ENCODE measurements at places on chromosomes 5 and 9.

DNA sequence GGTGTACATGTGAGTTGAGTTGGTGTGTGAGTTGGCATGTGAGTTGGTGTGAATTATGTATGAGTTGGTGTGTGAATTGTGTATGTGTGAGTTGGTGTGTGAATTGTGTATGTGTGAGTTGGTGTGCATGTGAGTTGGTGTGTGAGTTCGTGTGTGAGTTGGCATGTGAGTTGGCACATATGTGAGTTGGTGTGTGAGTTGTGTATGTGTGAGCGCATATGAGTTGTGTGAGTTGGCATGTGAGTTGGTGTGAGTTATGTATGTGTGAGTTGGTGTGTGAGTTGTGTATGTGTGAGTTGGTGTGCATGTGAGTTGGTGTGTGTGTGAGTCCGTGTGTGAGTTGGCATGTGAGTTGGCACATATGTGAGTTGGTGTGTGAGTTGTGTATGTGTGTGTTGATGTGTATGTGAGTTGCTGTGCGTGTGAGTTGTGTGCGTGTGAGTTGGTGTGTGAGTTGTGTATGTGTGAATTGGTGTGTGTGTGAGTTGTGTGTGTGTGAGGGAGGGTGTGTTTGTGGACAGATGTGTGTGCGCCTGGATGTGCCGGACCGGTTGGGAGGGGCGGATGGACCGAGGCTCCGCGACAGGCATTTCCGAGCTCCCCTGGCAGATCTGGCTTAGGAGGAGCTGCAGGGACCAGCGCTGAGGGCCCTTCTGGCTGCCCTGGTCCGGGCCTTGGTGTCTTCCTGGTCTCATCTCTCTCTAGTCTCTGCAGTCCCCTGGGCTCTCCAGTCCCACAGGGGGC, 162.5 kb upstream of the IER5L start:
- no peak for DNase-seq

DNA sequence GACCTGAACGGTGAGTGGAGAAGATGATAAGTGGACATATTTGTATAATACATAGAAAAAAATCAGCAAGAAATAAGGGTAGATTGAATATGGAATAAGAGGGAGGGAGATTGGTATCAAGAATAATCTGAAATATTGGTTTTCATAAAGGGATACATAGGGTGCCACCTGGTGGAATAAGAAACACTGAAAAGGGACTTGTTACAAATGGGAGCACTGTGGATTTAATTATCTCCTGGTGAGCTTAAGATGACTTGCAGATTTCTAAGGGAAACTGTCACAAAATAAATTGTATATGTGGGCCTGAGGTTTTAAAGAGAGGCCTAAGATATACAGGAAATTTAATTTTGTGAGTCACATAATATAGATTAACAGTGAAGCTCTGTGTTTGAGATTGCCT, 1403.5 kb upstream of the CDH18 start:
- DNase-seq: no peak

DNA sequence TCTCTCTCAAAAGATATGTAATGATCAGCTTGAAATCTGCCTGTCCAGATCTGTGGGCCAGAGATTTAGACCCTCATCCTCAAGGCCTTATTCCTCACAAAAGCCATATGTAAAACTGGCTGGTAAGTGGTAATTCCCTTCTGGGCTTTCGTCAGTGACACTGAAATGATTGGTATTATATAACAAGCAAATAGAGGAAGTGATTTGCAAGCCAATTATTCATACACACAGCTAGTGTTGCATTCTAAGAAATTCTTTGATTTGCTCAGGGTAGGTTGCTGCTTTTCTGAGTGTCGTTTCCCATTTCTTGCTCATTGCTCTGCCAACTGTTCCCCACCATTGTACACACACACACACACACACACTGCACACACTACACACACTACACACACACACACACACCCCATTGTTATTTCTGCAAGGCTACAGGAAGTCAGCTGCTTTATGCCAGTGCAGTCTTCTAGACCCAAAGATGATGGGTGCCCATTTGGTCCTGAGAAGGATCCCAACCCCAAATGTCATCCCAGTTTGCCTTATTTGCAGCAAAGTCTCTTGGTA, 76.8 kb downstream of the PRLR start:
- no peak for DNase-seq

DNA sequence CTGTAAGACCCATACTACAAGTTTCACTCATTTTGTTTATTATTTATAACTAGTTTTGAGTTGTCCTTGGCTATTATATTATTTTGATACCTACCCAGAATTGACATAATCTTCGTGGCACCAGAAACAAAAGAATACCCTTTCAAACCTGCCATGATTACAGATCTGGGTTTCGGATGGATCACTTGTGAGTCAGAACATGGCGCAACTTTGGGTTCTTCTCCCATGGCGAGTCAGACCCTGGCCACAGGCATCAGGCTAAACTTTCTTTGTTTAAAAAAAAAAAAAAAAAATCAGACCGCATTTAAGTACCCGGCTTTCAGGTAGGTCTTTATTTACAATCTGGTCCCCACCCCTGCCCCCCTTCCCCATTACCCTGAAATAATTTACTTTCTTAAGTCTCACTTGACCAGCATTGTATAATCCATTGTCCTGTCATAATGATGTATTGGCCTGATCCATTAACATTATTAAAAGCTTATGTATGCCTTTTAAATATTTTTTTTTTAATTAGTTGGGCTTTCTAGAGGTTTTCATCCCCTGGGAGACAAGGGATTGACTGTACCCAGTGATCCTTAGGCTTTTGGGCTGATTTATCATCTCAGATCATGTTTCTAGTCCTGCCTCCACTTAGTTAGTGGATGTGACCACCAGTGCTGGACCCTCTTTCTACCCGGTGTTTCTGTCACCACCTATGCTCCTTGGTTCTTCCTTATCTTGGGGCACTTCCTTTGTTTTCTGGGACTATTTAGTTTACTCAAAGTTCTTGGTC, 43.9 kb downstream of the F2RL2 start:
- DNase-seq: no peak

DNA sequence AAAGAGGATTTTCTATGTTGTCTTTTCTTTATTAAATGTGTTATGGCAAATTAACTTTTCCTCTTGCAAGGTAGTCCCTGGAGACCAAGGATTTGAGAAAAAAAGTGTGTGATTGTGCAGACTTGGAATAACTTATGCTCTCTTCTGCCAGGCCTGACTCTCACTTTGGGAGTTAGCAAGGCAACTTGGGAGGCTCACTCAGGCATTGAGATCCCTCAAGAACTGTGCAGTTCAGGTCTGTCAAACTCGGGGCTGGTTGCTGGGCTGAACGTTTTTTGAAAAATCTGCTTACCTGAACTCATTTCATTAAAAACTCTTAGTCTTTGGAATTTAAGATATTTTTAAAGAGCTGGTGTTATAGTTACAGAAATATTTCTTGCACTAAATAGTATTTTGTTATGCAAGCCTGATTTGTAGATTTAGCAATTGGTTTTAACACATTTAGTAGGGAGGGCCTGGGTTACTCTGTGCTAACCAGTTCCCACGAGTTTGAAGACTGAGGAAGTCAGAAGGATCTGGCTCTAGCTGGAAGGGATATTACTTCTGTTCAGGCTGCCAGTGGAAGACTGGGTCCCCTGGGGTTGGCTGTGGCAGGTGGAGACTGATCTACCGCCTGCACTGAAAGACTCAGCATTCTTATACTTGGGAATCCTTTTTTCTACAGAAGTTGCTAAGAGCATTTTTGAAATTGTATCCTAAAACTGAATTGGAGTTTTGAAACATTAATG, 150.4 kb upstream of the PCSK5 start:
- DNase-seq: no peak

DNA sequence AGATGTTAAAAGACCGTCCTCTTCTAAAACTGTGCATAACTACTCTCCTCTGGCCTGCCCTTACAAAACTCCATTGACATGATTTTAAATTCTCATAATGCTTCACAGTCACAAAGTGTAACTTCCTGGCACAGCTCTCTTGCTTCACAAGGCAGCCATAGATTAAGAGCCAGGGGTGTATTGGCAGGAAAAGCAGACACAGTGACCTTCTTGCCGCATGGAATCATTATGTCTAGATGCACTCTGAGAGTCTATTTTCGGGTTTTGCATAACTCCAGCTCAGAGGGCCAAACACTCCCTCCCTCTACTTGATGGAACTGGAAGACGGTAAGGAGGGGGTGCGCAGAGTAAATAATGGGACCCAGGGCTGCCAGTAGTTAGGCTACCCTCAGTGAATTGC, 110.1 kb downstream of the MARCHF3 start:
- no peak for DNase-seq

DNA sequence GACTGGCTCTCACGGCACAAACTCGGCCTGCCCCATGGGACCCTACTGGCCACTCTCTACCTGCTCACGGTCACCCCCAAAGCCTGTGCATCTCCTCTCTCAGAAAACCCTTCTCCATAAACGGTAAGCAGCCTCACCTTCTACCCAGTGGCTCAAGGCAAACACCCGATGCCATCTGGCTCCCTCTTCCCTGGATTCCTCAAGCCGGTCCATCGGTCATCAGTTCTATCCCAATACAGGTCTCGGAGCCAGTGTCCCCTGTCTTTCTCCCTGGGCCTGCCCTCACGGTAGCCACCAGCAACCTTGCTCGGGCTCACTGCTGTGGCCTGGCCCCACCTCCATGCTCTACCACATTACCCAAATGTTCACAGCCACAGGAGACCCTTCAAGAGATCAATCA, 134.1 kb downstream of the ROR2 start:
- DNase-seq: no peak

GRCh38 chr5:170308686-170309085, 11.1 kb upstream of the LCP2 start:
- DNase-seq: no peak

DNA sequence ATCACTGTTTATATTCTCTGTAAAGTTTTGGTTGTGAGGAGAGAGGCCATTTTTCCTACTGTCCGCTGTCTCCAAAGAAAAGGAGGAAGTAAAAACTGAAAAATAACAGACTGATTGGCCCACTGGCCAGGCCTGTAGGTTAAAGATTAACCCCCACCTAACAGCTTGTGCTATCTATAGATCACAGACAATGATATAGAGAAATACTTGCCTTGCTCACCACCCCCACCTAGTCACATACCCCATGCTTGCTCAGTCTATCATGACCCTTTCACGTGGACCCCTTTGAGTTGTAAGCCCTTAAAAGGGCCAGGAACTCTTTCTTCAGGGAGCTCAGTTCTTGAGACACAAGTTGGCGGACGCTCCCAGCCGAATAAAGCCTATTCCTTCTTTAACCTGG, 357.4 kb downstream of the PRDM9 start:
- DNase-seq: no peak

- no peak for DNase-seq
Observed at GRCh38 chr9:94888775-94889174, 162.3 kb downstream of the AOPEP start.

GRCh38 chr9:2622461-2623287, 1.1 kb downstream of the VLDLR start:
- peak; percentile 59 for DNase-seq

GRCh38 chr9:16510482-16510881, 360.0 kb downstream of the BNC2 start:
- no peak for DNase-seq

- peak; percentile 23 for DNase-seq
Observed at GRCh38 chr5:138544181-138545134, 1.4 kb upstream of the ETF1 start.

- no peak for DNase-seq
Observed at GRCh38 chr5:125261505-125262250, 515.2 kb upstream of the ZNF608 start.

DNA sequence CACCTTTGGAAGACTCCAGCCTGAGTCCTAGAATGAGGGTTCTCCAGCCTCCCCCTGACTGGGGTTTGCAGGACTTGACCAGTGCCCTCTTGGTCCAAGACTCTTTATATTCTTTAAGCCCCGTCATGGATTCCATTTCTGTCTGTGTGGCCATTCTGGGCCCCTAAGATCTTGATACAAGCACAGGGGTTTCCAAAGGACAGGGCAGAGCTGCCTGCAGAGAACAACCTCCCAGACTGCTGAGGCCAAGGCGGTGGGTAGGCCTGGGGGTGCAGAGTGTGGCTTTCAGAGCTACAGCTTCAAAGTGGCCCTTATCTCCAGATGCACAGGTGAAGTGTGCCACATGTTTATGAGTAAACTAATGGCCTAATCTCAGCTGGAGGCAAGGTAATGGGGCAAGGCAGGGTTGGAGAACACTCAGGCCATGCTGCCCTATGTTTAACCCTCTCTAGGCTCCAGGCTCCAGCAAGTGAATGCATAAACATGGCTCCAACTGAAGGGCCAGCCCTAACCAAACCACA, 32.1 kb downstream of the FOXI1 start:
- no peak for DNase-seq

DNA sequence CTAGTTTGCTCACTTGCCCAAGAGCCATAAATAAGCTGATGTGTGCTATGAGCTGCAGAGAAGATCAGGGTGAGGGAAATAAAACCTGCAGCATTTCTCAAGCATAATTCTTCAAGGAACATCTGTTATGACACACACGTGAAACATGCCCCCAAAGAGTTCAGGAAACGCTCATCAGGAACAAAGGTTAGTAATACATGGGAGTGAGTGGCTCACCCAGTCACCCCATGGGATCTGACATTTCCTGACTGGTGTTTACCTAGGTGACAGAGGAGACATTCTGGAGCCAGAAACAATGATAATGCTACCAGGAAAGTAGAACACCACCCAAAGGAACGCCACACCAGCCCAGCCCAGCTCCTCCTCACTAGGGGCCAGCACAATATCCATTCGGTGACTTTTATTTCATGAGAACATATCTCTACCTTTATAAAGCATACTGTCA, 66.0 kb downstream of the FRMD3 start:
- no peak for DNase-seq

DNA sequence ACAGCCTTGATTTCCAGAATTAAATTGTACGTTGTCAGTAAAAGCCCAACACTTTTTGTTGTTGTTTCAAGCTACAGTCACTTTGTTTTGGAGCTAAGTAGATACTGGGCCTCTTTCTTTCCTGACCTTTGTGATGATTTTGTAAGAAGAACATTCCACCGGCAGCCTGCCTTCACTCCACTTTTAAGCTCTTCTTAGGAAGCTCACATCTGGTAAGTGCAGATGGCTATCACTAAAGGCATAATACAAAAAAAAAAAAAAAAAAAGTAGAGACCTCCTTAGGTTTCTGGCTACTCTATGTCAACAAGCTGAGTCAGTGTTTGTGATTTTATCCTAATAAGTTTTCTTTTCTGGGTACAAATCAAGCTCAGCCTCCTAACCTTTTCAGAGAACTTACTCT, 1922.1 kb upstream of the WWC1 start:
- no peak for DNase-seq

- no peak for DNase-seq
Observed at GRCh38 chr9:137740312-137740711, 121.5 kb downstream of the EHMT1 start.

GRCh38 chr5:165497707-165498106, 1992.3 kb downstream of the MAT2B start:
- DNase-seq: no peak
